NCI-H1436 (cell line): ENCODE measurements at places on chromosomes 2 and 18.

DNA sequence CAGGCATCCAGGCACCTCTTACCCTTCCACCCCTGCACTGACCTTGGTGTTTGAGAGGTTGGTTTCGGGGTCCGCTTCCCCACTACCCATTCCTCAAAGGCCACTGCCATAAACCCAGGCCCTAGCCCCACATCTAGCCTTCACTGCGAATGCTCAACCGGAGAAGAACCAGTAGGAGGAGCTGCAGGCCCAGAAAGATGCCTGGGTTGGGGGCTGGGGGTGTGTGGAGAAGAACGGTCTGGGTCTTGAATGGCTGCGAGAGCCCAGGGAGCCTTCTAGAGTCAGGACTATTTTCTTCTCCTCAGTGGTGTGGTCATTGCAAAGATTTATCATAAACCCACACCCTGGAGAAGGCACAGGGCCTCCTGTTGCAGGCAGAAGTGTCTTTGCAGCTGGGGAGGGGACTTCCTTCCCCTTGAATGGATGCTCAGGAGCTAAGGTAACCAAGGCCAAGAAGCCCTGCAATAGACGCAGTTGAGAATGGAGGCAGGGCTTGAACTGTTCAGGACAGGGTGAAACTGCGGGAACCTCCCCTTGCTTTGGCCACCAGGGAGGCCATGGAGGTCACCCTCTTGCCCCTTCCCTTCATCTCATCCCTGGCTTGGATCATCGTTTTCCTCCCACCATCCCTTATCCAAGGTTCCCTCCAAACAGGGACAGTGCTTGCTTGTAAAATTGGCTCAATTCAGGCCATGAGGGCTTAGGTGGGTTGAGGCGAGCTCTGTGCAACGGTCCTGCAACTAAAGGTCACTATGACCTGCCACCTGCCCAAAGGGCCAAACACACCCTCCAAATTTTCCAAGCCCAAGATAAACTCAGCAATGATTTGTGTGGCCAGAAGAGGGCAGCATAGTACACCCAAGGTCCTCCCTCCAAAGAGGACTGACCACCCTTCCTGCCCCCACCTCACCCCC, 20.9 kb downstream of the THNSL2 start:
- peak; percentile 14 for DNase-seq

- DNase-seq, result no peak
These were observed 67.9 kb downstream of the LOXHD1 start for GRCh38 chr18:46588971-46589660.

DNA sequence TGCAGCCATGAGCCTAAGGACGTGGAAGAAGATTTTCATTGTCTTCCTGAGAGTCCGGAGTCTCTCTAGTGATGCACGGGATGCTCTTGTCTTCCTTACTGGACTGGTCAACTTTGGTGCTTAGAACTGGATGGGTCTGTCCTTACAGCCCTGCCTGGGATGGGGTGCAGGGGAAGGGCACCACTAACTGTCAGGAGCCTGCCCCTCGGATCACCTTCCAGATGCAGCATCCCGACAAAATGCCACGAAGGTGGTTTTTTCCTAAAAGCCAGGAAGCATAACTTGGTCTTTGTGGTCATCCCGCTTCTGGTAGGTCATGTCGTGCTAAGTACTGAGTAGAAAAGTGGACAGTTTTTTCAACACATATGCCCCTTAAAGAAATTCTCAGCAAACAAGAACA, 207.4 kb upstream of the TWIST2 start:
- no peak for DNase-seq

DNA sequence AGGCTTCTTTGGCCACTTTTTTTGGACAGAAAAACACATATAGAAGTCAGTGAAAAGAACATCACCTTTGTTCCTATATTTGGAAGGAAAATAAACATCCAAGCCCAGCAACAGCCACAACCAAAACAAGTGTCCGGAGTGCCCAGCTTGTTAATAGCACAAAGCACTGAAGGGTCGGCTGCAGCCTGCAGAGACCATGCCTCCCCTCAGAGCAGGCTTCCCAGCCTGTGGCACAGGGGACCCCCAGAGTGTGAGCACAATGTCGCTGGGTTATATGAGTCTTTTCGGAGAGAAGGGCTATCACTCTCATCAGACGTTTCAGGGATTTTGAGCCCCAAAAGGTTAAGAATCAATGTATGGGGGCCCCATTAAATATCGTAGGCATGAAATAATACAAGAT, 6.2 kb upstream of the CIDEA start:
- no peak for DNase-seq

DNA sequence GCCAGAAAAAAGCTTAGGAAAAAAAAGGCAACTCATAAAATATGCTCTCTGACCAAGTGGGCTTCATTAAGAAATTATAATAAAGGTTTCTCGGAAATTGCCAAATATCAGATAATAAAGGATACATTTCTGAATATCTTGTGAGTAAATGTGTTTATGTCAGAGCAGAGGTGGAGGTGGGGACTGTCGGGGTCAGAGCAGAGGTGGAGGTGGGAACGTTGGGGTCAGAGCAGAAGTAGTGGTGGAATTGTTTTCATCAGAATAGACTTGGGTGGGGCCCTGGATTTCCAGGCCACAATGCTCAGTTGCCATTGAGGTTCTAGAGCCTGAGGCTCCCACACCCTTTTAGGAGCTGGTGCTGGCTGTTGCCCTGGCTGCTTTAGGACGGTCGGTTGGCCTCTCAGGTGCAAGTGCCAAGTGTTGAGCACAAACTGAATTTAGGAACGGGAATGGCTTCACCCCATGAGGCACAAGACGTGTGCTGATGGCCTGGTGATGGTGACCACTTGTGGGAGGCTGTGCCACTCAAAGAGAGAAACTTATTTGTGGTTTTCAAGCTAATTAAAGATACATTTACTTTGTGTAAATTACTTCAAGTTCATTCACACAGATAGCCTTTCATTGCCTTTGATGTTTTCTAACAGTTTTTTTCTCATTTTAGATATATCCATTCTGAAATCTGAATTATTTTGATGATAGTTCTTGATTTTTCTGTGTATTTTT, 131.5 kb downstream of the ATP9B start:
- peak; percentile 24 for DNase-seq

DNA sequence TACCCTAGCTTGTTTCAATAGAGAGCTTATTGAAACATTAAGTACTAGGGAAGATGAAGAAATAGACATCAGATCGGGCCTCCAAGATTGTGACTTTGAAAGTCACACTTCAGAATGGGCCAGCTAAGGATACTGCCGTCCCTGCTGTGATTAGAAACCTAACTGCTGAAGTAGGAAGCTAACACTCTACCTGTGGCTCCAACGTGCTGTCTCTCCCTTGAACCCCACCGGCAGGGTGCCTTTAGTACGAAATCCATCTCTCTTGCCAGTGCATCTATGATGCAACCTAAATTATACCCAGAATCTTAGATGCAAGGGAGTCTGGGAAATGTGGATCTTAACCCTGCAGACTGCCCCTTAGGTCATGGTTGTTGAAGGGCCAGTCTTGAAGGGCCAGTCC, 78.6 kb downstream of the OXER1 start:
- no peak for DNase-seq

GRCh38 chr2:52597346-52597745, 1170.3 kb upstream of the CHAC2 start:
- DNase-seq, result no peak

GRCh38 chr2:224122542-224122941, 83.5 kb upstream of the SERPINE2 start:
- DNase-seq, result no peak

DNA sequence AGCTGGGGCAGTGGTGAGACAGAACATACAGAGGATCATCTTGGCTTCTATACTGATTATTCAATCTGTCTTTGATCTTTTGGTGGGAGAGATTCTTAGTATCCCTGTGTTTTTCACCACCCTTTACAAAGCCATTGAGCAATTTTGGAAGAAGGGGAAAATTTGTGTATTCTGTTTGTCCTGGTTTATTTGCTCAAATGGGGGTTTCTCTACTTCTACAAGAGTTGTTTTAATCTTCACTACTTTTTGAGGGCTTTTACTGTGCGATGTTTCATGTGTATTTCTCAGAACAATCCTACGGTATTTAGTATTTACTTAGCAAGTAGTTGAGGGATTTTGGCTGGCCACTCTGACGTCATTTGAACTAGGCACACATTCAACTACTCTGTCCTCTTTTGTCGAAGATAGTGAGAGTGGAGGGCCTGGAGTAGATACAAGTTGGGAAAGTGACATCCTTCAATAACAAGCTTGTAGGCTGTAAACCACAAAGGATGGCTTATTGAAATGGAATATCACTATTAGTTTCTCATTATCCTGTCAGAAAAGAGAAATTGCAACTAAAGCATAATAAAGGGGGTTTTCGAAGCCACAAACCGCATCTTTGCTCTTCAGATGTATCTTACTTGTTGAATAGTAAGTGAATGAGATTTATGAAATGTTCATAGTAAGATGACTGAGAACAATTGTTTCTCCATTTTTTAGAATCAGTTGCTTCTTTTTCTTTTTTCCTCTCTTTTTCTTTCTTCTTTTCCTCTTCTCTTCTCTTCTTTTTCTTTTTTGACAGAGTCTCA, 24.8 kb downstream of the FMNL2 start:
- no peak for DNase-seq

DNA sequence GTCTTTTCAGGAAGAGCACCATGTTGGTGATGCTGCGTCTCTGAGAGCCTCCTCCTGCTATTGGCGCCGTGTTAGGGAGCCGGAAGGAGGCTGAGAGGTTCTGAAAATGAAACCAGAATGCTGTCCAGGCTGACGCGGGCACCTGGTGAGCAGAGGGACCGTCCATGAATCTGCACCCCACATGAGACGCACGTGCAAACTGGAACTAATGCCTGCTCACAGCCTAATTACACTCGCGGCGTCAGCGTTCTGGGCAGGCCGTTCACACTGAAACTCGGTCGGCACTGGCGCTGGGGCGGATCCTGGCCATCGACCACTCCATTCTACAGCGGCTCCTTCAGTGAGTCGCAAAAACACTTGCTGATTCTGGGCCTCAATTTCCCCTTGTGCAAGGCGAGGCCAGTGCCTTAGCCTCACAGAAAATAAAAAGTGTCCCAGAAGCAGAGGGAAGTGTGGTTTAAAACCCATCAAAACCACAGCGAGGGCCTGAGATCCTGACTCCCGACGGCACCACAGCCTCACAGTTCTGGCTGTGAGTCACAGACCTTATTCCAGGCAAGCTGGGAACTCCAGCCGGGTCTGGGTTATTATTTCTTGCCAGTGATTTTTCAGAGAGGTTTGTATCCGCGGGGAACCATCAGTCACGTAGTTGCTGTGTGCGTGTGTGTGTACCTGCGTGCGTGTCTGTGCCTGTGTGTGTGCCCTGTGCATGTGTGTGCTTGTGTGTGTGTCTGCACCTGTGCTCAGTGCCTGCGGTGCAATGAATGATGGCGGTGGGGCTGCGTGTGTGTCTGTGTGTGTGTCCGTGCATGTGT, 49.1 kb upstream of the CTDP1 start:
- DNase-seq, result peak; percentile 6

DNA sequence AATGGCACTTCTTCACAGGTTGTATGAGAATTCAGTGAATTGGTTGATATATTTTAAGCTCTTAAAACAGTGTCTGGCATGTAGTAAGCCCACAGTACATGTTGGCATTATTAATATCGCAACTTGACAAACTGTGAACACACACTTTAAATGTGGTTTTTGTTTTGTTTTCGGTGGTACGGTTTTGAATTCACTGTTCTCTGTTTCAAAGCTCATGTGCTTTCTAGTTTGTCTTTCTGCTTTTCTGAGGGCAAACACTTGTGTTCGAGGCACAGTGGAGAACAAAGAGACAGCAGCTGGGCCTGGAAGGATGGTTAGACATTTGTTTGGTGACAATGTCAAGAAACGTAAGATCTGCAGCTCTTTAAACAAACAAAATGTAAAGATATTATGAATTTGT, 276.5 kb upstream of the MC4R start:
- peak; percentile 14 for DNase-seq

- DNase-seq, result no peak
These were observed 1.0 kb downstream of the GAREM2 start for GRCh38 chr2:26173776-26174482.

GRCh38 chr18:48563027-48563426, 24.2 kb downstream of the CTIF start:
- no peak for DNase-seq

DNA sequence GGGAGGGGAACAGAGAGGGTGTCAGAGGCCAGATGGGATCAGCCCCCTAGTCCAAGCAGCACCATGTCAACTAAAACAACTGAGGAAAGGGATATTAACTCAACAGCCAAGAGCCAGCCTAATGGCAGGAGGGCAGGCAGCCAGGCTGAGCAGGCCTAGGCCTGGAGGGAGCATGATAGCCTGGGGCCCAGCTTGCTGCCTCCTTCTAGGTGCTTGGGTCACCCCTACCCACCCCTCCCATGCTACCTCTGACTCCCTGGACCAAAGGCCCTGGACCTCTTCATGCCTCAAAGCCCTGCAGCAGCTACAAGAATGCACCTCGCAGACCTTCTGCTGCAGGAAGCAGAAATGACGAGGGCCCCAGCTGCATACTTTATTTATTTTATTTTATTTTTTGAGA, 22.1 kb upstream of the TNS1 start:
- no peak for DNase-seq

DNA sequence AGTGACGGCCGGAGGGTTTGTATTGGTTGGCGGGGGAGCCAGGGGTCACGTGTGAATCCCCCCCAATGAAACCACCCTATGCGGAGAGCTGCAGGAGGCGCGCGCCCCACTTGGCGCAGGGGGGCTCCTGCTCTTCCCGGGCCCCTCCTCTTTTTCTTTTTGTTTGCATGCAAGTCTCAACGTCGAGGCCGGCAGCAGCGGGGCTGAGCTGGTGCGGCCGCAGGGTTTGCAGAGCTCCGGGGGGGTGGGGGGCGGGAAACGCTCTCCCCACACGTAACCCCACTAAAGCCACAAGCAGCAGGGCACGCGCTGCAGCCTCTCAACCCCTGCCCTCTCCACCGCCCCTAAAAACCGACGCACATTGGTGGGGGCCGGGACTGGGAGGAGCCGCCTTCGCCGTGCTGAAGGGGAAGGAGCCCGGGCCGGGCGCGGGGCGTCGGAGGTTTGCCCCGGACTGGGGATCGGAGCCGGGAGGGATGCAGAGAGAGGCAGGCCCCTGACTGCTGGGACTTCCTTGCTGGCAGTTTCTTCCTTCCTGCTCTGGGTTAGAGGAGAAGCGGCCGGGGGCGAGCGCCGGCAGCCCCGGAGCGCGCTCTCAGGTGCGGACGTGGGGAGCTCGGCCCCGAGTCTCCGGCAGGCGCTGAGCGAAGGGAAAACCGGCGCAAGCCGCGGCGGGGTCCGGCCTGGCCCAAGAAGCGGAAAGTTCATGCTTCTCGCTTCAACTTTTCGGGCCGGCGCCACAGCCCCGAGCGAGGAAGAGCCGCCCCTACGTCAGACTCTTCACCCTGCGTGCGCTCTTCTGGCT, 864 bp downstream of the LBH start:
- DNase-seq, result peak; percentile 88

- DNase-seq, result no peak
These were observed 594.0 kb downstream of the ERBB4 start for GRCh38 chr2:211944572-211944971.
